ENCODE measurements at places on chromosomes 12 and 14.

DNA sequence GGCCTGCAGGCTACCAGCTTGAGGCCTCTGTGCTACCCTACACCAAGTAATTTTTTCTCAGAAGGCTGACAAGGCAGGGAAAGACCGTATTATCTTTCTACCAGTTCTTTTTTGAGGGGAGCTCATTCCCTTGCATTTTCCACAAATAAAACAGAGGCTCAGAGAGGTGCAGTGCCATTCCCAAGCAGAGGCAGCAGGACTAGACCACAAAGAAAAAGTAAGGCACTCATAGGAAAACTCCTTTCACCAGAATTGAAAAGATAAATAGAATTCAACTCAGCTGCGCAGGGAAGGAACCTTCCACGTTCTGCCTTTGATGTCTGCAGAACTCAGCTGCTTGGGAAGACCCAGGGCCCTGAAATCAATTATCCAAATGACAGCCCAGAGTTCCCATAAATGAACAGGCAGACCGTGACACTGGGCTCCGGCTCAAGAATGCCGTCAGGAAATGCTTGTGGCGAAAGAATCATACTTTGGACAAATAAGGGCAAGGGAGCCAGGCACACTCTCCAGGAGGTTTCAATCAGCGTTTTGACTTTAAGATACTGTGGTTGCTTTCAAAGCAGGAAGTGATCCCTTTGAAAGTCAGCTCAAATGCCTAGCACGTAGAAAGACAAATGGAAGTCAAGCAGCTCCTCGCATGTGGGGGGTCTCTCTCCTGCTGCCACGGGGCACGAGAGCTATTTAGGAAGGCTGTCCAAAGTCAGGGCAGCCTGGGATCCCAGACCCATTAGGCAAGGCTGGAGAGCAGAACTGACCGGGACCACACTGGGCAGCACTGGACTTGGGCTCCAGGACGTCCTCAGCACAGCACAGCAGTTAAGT, 14.0 kb downstream of the KCTD10 start:
- no peak for DNase-seq

GRCh38 chr14:51715742-51716141, 64.0 kb downstream of the FRMD6 start:
- no peak for DNase-seq

DNA sequence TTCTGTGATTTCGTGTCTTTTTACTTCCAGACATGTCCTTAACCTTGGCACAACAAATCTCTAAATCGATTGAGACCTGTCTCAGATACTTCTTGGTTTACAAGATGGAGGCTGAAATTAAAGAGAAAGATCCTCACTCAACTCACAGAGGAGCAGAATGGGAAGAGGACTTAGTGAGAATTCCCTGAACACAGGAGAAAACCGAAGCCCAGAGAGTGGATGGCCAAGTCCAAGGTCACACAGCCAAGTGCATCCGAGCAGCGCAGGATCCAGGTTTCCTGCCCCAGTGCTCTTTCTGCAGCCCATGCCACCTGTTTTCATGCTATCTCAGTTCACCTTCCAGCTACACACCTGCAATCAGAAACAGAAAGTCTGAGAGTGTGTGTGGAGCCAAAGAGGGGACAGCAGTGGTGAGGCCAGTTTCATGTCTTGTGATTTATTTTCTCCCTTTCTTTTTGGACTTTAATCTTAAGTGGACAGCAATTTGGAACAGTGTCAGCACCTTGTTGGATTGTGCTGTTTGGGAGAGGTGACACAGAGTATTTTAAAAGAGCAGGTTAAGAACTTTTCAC, 22.9 kb upstream of the TCL1B start:
- no peak for DNase-seq

GRCh38 chr12:107165581-107165980, 72.2 kb upstream of the CRY1 start:
- no peak for DNase-seq

GRCh38 chr12:56987011-56987410, 19.3 kb downstream of the ZBTB39 start:
- DNase-seq = no peak

DNA sequence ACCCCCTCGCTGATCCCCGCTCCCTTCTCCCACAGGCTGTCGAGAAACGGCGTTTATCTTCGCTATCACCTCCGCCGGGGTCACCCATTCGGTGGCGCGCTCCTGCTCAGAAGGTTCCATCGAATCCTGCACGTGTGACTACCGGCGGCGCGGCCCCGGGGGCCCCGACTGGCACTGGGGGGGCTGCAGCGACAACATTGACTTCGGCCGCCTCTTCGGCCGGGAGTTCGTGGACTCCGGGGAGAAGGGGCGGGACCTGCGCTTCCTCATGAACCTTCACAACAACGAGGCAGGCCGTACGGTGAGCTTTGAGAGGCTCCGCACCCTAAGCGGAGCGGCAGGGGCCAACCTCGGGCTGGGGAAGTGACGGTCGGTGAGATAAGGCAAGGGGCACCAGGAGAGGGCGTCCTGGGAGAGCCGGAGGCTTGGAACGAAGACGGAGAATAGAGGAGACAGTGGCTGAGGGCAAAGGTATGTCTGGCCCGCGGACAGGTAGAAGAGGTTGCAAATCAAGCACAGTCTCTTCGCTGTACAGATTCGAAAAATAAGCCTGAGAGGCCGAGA, 2.3 kb downstream of the WNT1 start:
- peak; percentile 26 for DNase-seq

- no peak for DNase-seq
Observed at GRCh38 chr14:22839159-22839779, 2.9 kb downstream of the MMP14 start.

GRCh38 chr14:66375046-66375964, 110.9 kb upstream of the CCDC196 start:
- no peak for DNase-seq

- no peak for DNase-seq
Observed at GRCh38 chr14:101360054-101360911, 201.0 kb upstream of the DIO3 start.

GRCh38 chr12:56031987-56032386, 9.7 kb upstream of the RPS26 start:
- no peak for DNase-seq

DNA sequence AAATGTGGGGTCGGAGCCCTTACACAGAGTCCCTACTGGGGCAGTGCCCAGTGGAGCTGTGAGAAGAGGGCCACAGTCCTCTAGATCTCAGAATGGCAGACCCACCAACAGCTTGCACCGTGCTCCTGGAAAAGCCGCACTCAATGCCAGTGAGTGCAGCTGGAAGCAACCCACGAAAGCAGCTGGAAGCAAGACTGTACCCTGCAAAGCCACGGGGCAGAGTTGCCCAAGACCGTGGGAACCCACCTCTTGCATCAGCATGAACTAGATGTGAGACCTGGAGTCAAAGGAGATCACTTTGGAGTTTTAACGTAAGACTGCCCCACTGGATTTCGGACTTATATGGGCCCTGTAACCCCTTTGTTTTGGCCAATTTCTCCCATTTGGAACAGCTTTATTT, 12.3 kb downstream of the GTF2A1 start:
- DNase-seq = no peak

DNA sequence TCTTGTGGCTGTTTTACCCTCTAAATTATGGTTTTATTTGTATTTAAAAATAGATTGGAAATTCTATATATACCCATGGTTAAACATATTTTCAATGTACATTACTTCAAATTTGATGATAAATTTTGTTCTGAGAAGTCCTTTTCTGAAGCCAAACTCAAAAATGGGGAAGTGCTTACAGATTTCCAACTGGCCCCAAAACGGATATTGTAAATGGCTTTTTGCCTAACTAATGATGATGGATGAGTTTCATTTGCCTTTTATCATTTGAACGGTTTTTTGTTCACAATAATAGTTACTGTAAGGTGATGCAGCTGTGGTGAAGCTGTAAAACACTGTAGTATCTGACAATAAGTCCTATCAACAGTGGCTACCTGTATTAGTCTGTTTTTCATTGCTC, 136.9 kb downstream of the FUT8 start:
- DNase-seq = peak; percentile 60

- no peak for DNase-seq
Observed at GRCh38 chr12:77062846-77063461, 2.4 kb downstream of the E2F7 start.

DNA sequence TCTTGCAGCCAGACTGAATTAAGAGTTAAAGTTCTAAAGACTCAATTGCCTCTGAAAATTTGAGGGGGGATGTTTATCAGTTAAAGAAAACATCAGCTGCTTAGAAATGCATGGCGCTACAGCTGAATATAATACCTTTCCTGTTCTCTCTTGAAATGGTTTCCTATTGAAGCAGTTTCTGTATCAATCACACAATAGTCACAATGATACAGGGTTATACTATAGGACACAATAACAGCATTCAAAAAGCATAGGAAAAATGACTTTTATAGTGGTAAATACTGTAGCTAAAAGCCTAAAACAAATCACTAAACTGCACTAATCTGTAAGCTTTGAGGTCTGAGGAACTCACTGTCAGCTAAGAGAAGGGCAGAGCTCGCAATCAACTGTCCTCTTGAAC, 15.2 kb downstream of the MDGA2 start:
- DNase-seq = no peak

DNA sequence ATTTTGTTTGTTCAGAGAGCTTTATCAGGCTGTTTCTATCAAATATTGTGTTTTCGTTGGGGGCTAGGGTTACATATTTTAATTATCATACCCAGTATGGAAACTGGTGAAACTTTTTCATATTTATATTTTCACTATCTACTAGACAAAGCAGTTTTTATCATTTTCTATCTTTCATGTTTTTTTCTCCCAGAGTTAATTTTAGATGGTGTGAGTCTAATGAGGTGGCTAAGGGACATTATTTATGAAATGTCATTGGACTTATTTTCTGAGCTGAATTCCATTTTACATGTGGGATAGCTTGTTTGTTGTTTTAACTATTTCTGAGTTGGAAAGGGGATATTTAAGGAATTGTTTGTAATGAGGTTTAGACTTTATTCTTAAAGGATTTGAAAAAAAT, 100.3 kb downstream of the TMTC2 start:
- DNase-seq = no peak

DNA sequence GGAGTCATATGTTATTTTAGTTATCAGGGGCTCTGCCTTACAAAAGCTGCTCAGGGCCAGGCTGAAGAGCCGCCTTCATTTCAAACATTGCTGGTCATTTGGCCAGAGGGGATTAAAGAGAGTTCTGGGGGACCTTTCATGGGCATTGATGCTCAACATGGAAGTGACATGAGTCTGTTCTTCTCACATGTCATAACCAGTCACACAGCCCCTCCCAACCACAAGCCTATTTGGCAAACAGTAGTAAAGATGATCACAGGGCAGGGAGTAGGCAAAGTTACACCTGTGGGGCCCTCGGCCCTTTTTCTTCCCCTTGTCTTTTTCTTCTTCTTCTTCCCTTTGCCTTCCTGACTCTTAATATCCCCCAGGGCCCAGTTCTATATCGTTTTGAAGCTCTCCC, 33.3 kb downstream of the CFAP54 start:
- no peak for DNase-seq

GRCh38 chr14:39320318-39320717, 86.6 kb downstream of the MIA2 start:
- no peak for DNase-seq

DNA sequence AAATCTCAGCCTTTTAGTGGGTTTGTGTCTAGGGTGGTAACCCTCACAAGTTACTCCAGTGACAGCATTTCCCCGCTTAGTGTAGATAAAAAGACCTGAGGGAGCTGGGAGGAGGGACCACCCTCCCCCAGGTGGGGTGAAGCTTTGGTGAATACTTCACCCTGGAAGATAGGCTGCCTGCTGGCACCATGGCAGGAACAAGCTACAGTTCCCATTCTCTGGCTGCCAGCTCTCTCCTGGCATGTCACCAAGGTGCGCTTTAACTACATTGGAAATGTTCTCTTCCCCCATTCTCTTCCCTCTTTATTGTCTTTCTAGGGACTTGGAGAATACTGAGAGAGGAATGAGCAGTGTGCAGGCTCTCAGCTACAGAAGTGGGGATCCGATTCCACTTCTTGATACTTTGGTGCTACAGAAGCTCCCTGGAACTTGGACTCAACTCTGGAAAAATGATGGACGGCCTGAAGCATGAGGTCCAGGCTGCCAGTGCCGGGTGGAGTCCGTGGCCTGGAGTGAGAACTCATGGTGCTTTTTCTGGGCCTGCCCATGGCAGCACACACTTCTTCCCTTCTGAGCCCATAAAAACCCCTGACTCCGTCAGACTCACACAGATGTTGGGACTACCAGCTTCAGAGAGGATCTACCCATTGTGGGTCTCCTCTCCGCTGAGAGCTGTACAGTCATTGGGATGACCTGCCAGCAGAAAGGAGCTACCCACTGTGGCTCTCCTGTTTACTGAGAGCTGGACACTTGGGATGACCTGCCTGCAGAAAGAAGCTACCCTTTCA, 198.0 kb downstream of the ADGRD1 start:
- DNase-seq = no peak

GRCh38 chr12:15320881-15321280, 1.4 kb upstream of the PTPRO start:
- DNase-seq = no peak
